ENCODE measurements at places on chromosomes 7 and 10.

- no peak for DNase-seq
These were observed 342.5 kb downstream of the PTEN start for GRCh38 chr10:88205842-88206446.

DNA sequence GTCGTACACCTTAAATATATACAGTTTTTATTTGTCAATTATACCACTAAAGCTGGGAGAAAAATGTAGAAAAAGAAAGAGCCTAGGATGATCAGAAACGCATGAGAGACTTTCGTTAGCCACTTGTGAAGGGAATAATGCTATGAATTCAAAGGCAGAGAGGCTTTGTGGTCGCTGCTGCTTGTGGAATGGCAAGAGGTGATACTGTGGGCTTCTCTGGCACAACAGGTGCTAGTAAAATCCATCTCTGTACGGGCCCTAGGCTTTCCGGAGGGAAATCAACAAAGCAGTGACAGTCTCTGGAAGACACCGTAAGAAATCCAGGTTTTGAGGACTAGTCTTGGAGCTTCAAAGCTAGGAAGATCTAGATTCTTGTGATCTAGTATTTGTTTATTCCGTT lies 52.6 kb downstream of the LRRC72 start:
- DNase-seq = no peak

GRCh38 chr7:26912338-26912737 lies 47.9 kb upstream of the SKAP2 start:
- DNase-seq = no peak

- no peak for DNase-seq
These were observed 81.6 kb downstream of the RPS24 start for GRCh38 chr10:78115135-78115853.

GRCh38 chr7:130902755-130903357 lies 168.8 kb upstream of the KLF14 start:
- peak; percentile 5 for DNase-seq

GRCh38 chr7:151793531-151793951 lies 83.4 kb downstream of the PRKAG2 start:
- DNase-seq = no peak

DNA sequence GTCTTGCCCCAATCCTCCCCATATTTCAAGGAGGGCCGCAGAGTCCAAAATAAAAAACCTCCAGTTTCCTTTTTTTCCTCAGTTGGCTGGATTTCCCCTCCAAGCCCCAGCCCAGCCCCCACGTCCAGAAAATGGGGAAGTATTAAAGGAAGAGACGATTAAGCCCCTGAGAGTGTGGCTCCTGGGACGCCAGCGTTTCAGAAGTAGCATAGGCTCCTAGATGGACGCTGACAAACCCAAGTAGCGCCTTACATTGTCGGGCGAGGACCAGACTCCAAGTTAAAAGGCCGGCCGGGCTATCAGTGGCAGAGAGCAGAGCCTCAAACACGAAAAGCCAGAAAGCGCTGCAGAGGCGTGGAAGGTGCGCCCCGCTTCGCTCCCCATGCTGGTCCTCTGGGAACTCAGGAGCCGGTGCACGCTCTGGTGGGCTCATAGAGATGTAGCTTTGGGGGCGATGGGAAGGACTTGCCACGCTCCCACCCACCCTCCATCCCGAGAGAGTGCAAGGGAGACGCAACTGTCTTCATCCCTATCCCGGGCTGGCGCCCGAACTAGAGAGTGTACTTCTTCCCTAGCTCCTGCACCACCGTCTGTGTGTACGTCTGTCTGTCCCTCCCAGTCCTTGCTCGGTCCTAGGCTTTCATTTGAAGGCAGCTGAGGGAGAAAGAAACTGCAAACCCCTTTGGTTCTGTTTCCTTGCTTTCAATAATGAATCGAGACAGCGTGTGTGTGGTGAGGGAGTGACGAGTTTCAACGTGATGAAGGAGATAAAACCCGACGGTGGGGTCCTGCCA lies 6.3 kb upstream of the EMX2 start:
- DNase-seq = no peak

DNA sequence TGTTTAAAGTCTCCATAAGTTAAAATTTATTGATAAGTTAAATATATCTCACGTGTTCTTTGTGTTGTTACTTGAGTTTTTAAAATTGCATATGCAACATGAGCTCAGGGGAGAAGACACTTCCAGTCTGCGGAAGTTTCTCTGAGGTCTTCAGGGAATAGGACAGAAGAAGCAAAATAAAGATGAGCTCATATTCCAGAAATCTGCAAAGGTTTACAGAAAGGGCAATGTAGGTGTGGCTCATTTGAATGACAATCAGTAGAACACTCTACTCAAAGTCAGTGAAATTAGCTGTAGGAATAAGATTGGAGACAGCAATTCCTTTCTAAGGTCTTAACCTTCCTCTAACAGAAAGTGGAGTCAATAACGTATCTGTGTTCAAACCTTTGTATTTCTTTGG lies 53.7 kb downstream of the CACNA2D1 start:
- DNase-seq = no peak

- DNase-seq = no peak
These were observed 362.0 kb upstream of the NFE2L3 start for GRCh38 chr7:25789701-25790640.

DNA sequence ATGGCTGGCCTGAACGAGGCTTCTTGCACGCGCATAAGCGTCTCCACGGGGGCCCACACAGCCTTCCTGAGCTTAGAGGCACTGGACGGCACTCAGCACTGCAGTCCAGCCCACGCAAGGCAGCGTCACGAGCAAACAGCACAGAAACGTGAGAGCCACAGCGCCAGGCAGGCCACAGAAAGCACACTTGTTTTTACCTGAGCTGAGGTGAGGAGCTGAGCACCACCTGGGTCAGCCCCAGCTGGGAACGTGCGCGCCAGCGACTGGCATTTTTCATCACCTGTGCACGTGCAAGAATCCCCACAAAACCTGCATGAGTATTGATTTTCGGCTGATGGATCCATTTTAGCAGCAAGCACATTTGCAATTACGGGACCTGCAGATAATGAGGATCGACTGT lies 26.7 kb downstream of the IQCE start:
- no peak for DNase-seq

GRCh38 chr10:22247636-22248035 lies 29.8 kb upstream of the EBLN1 start:
- no peak for DNase-seq

DNA sequence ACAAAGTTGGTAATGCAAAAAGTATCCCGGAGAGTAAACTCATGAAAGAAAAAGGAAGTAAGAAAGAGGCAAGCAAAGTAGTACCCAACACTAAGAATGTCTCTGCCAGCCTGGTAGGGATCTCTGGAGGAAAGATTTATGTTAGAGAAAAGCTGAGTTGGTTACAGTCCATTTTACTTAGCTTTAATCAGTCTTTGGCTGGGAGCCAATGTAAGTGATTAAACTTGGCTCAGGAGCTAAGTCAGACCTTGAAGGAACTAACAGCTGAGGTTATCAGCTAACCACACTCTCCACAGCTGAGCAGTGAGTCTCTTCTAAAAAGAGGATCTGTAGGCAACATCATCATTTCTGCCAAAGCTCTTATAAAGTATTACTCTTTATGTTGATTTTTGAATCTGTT lies 148.0 kb downstream of the ANKRD7 start:
- DNase-seq = no peak

GRCh38 chr7:5997210-5997808 lies 11.5 kb downstream of the PMS2 start:
- DNase-seq = no peak

DNA sequence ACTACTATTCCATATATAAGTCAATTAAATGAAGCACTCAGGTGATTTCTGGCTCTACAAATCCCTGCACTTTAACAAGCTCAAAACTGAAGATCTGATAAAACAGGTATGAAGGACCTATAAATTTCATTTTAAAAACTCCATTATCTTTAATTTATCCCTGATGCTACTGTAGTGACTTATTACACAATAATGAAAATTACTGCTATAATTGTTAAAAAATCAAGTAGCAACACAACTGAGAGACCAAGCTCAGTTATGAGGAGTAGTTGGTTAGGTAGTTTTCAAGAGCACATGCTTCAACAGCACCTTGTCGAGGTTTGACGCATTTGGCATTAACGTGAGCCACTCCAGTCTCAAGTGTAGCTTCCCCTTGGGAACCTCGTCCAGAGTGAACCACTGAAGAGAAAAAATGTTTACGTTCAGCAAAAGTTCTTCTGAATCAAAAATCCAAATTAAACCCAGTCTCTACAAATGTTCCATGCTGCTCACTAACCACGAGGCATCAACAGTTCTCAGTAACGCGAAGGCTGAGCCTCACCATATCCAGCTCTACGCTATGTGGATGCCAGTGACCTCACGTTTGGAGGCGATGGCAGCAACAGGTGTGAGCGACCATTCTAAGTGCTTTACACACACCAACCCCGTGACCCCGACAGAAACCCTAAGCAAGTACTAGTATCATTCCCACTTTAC lies 55.3 kb upstream of the NCAPG2 start:
- no peak for DNase-seq

- DNase-seq = no peak
These were observed 142.8 kb downstream of the ADK start for GRCh38 chr10:74293686-74294371.

DNA sequence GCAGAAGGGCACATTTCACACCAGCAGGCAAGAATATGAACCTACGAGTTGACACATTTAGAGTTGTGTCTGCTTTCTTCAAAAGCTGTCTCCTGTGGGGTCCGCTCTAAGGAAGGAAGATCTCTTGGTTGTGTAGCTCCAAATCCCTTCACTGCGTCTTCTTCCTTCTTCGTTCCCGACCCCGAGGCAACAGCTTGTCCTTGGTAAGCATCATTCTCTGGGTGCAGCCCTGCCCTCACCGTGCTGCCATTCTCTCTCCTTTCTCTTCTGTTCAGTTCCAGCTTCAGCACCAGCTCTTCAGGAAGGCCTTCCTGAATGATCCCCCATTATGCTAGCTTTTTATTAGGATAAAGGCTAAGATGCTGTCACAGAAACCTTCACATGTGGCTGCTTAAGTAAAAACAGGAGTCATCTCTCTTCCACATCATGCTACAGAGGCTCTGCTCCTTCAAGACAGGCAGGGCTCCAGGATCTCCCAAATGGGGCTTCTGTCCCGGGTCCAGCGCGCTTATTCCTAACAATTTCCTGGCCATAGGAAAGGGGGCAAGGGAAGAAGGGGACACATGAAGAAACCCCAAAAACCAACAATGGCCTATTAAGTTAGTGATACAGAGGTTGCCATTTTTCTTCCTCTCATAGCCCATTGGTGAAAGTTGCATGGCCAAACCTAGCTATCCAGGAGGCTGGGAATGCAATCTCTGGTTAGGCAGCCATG lies 52.2 kb upstream of the SHH start:
- DNase-seq = no peak

DNA sequence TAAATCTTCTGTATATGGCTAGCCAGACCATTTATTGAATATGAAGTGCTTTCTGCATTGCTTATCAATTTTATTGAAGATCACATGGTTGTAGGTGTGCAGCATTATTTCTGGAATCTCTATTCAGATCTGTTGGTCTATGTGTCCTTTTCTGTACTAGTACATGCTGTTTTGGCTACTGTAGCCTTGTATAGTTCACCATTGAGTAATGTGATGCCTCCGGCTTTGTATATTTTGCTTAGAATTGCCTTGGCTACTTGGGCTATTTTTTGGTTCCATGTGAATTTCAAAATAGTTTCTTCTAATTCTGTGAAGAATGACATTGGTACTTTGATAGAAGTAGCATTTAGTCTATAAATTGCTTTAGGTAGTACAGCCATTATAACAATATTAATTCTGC lies 1187.2 kb downstream of the XPNPEP1 start:
- DNase-seq = no peak

DNA sequence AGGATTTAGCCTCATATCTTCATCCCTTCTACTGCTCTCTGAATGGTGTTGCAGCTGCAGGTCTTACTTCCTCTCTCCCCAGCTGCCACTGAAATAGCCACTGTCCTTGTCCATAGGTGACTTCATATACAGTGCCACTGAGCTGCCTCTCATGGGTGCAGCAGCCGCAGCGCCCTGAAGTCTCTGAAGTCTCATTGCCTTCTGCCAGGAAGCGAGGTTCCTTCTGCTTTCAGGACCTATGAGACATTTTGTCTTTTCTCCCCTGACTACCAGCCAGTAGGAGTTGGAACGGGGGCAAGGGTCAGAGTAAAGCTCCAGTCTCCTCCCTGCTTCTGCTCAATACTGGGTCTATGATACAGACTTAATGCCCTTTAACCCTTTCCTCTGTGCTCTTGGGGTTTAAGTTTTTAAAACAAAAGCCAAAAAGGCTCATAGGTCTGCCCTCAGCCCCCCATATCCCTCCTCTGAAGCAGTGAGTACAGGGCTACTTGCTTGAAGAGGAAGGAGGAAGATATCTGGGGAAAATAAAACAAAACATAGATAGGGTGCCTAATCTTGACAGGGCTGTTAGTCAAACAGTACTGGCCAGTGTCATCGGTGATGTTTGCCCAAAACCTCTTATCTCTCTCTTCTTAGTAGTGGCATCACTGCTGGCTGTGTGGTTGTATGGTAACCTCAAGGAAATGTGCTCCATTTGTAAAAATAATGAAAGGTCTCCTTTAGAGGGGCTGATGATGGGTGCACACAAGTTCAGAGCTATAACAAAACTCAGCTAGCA lies 7.1 kb downstream of the PLCE1 start:
- no peak for DNase-seq

DNA sequence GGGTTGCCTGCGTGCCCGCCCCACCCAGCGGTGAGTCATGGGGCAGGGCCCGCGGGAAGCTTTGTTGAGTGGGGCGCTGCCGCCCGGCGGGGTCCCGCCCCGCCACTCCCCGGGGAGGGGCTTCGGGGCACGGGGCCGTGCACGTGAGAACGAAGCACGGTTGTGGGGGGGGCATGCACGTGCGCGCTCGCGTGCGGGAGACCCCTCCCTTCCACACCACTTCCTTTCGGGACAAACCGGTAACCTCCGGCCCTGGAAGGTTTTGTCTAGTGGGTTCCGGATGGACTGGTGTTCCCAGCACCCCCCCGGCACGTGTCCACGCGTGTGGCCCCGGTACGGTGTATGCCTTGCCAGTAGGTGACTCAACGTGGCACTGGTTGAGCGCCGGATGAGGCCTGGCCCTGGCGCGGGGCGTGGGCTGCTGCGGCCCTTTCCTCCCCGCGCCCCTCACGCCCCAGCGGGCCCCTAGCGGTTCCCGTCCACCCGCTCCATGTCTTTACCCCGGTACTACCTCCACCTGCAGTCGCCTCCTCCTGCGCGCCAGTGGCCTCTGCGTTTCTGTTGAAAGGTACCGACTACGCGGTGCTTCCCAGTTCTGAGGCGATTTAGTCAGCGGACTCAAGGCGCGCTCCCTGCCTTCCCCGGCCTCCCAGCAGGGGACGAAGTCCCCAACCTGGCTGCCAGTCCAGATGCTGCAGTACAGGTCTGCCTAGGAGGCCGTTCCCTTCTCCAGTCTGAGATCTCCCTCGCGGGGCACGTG lies 3.1 kb downstream of the ADIRF start:
- DNase-seq = peak; percentile 80

- DNase-seq = no peak
These were observed 437.4 kb upstream of the GALNT17 start for GRCh38 chr7:70694434-70694970.

GRCh38 chr7:13577566-13578145 lies 411.8 kb downstream of the ETV1 start:
- DNase-seq = no peak
